NT2/D1 (cell line): ENCODE measurements at places on chromosomes 3 and 15.

- DNase-seq, result no peak
Measured at GRCh38 chr3:148162132-148162531, 535.6 kb upstream of the AGTR1 start.

- no peak for DNase-seq
Measured at GRCh38 chr15:74612677-74613076, 3.0 kb upstream of the CLK3 start.

DNA sequence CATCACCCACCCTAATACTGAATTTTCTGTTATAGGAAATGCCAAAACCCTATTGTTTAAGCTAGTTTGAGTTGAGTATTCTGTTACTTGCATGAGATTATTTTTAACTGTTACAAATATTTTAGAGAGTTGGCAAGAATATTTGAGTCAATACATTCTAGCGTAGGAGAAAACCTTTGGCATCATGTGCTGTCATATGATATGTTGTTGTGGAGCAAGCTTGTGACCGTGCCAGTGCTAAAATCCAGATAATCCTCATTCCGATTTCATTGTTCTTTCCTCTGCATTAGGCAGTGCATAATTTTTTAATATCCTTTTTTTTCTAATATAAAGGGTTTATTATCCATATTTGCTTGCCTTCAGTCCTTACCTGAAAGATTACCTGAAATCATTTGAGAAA is 168.0 kb upstream of the GMNC start:
- DNase-seq, result no peak

DNA sequence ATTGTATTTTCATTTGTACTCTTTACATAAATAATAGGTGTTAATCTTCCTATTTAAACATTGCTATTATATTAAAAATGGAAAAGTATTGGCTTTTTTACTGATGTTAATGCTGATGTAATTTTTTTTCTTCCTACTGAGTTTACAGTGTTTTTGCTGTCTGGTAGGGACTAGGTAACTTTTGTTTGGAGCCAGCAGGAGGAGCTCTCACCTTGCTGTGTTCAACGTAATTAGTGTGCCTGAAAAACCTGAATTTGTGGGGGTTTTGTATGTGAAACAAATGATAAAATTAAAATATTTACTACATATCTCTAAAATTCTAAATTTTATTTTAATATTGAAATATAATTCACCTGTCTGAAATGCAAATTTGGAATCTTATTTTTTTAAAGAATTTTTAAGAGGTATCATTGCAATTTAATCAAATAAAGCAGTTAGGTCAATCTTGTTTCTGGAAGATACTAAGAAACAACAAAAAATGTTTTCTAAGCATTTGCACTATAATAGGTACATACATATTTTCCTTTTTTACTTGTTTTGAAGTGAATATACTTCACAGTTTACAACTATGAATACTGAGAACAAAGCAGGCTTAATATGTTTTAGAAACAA is 48.8 kb downstream of the EPHA6 start:
- peak; percentile 40 for DNase-seq

GRCh38 chr3:97388774-97389173 is 375.8 kb upstream of the ARL6 start:
- DNase-seq, result peak; percentile 16

- DNase-seq, result no peak
Measured at GRCh38 chr3:159649951-159650350, 338.7 kb upstream of the IL12A start.

DNA sequence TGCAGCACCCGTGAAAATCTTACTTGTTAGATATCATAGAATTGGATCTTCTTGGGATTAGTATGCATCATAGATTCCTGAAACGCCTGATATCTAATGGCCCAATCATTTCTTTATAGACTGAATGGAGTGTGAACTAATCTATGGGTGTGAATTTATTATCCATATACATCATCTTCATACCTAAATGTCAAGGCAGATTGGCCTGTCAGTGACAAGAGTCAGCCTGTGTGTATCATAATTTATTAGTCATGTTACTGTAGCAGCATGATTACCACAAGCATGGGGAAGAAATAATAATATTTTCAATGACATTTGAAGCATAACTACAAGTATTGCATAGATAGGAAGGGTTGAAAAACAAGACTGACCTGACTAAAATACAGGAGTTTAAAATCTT is 235.8 kb downstream of the RAP2B start:
- no peak for DNase-seq

- no peak for DNase-seq
Measured at GRCh38 chr3:10977892-10978510, 14.5 kb upstream of the SLC6A1 start.

DNA sequence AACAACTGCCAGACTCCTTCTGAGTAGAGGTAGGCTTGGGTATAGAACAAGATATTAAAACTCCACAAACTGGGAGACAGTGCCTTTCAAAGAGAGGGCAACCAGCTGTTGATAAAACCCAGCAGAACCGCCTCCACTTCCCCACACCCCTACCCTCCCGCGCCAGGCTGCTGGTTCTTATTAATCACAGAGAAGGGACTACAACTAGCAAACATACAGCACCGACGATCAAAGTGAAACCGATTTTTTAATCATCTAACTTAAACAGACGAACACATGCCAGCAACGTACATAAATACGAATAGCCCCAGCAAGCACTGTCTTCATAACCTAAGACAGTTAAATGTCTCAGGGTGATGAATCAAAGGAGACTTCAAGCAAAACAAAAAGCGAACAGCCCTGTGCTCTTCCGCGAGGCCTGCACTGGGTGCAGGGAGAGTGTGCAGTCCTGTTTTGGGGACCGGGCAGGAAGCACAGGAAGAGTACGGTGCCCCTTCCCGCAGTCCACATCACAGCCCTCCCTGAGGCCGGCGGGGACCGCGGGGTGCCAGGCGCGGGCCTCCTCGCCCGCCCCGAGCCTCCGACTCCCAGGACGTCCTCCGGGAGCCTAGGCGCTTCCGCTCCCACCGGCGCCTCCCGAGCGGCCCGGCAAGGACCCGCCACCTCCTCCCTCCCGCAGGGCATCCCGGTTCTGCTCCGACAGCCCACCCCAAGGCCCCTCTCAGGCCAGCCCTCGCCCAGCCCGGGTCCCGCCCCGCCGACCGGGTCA is 75.1 kb upstream of the VGLL4 start:
- no peak for DNase-seq

- DNase-seq, result no peak
Measured at GRCh38 chr15:69609776-69610175, 157.2 kb downstream of the RPLP1 start.

- DNase-seq, result no peak
Measured at GRCh38 chr3:50100386-50100785, 11.7 kb downstream of the RBM5 start.

DNA sequence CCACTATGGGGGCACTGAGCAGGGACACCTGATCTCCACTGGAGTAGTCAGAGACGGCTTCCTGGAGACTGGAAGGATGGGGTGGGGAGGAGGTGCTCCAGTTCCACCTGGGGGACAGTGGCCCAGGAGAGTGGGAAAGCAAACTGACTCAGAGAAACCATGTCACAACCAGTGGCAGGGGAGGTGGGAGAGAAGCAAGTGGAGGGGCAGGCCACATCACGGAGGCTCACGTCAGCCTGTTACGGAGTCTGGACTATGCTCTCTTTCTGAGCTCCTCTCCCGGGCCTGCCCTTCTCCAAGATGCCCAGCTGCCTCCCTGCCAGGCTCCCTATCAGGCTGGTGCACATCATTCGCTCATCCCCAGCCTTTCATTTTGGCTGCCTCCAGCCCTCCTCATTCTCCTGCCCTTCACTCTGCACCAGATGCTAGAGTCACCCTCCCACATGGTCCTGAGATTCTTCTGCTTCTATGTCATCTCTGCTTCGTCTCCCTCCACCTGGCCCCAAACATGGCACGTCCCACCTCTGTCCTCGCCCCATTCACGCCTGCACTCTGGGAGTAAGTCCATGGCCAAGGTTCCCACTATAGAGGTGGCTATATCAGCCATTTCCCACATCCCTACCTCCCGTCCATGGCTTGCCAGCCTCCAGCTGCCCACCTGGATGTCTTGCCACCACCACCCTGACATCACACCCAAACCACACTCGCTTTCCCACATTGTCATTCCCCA is 100.3 kb downstream of the ADCY5 start:
- no peak for DNase-seq

DNA sequence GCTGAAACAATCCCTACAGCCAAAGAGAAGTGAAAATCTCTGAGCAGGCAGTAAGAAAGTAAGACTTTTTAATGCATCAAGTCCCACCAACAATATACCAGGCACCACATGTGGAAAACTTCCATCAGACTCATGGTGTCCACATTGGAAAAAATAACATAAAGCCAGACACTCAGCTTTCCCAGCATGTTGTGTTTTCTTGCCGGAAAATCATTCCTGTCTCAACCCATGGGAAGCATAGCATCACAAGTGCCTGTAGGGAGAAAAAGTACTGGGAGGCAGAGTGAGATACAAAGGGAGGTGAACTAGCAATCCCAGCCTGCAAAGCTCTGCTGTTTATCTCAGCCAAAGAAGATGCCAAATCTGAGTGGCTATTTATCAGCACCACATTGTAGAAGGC is 868.9 kb downstream of the SI start:
- DNase-seq, result no peak

DNA sequence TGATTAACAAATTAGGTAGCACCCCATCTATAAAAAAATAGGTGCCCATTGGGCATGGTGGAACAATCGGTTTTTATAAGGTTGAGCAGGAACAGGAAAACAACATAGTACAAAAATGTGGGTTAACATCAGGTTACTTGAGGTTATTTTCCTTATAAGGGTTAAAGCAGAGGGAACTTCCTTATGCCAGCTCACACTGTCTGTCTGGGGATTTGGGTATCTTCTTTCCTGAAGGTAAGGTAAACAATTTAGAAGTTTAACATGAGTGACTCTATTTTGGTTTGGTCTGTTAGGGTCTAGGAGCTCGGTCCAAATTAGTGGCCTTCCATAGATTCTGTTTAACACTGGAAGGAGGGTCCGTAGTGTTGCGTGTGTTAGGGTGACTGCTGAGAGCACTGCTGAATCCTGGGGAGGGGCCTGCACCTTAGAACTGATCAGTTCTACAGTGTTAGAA is 14.7 kb downstream of the CHD2 start:
- DNase-seq, result no peak

DNA sequence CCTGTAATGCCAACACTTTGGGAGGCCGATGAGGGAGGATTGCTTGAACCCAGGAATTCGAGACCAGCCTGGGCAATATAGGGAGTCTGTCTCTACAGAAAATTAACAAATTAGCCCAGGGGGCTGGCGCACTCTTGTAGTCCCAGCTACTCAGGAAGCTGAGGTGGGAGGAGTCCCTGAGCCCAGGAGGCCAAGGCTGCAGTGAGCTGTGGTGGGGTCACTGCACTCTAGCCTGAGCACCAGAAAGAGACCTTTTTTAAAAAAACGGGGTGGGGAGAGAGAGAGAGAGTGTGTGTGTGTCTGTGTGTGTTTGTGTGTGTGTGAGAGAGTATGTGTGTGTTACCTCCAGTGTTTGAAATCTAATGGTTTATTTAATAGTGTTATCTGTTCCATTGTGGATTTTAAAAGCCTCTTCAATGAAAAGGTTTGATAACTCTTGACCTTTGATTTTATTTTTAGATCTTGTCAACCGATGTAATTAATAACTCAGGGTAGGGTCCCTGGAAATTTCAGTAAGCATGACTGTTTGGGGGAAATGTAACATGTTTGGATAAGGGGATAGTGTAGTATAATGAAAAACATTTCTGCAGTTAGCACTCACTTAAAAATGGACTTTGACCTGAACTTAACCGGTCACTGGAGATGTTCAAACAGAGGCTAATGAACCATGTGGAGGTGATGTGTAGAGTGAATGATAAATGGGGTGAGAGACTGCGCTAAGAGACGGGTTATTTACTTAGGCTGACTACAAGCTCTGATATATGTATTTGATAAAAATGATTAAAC is 29.7 kb downstream of the LRCH3 start:
- no peak for DNase-seq
